Aorta (tissue), 5 donors: ENCODE measurements at places on chromosomes 12 and 14.
A peak's percentile ranks its signal among the peaks of the same experiment; 100 is the strongest.

- DNase-seq = no peak
Measured at GRCh38 chr12:90940872-90941499, 14.0 kb downstream of the CCER1 start.

DNA sequence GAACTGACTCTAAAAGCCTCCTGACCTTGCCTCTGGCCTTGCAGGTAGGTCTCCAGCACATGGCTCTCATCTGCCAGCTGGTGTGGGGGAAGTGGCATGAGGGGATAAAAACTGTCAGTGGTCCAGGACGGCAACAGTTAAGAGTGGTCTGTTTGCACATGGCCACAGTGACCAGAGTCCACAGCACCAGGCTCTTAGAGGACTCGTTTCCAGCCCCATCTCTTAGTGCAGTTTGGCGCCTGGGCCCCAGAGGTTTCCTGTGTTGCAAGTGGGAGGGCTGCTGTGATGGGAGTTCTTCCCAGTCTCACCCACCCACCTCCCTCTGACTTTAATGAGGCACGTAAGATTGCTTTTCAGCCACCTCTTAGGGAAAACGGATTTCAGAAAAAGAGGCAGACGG is 37.0 kb downstream of the APPL2 start:
- no peak for DNase-seq

GRCh38 chr14:100384819-100385813 is 62.0 kb downstream of the SLC25A47 start:
- DNase-seq = no peak

DNA sequence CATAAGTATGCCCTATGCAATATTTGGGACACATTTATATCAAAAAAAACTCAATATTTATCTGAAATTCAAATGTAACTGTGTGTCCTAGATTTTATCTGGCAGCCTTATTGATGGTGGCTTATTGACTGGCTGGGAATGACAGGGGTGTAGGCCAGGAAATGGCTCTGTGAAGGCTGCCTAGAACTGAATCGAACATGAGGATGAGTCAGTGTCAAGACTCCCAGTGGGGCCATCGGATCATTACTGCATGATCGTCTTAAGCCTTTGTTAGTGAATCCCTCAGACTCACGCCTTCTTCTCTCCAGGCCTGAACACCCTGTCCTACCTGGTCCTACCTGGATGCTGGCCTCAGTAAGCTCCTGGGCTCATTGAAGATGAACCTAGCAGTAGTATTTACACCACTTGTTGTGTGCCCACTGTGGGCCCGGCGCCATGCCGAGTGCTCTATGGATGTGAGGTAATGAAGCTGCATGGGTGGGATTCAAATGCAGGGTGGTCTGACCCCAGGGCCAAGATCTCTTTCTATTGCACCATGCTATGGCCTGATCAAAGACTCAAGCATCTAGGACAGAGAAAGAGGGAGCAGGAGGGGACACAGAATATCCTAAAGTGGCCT is 21.0 kb upstream of the FAIM2 start:
- DNase-seq = peak; percentile 42
